Stimulated activated CD4-positive, alpha-beta T cell treated with anti-CD3 and anti-CD28 coated beads, TNF-alpha, amount 100 ng/mL, for 4 hours (primary cell): ENCODE measurements at places on chromosomes 7 and 10.

DNA sequence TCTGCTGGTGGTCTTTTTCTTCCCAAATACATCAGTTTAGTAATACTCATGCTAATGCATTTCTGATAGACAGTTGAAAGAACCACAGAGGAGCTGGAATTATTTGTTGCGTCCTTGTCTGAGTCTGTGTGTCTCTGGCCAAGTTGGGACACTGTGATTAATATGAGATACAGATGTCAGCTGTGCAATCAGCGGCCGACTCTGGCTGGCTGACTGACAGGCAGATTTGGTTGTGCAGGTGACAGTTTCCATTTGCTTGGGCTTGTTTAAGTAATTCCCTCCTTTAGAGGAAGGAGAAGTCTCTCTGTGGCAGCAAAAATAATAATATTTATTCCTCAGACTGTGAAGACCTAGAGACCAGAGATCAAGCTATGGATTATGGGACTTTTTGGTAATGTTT is 176.2 kb upstream of the CHRM2 start:
- no peak for DNase-seq

- DNase-seq, result no peak
Measured at GRCh38 chr10:4512671-4513240, 313.3 kb upstream of the AKR1E2 start.

DNA sequence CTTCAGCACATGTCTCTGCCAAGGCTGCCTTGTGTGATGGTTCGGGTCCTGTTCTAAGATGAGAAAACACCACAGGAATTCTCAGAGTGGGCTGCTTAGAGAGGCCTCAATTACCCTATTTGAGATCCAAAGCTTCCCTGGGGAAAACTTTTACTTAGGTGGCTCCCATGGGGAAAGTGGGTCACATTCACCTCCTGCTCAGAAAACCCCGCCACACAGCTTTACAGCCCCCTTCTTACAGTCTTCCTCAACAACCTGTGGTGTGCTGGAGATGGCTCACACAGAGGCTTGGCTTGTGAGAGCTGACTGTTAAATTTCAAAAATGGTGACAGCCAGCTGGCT is 36.6 kb upstream of the KCNIP2 start:
- no peak for DNase-seq

DNA sequence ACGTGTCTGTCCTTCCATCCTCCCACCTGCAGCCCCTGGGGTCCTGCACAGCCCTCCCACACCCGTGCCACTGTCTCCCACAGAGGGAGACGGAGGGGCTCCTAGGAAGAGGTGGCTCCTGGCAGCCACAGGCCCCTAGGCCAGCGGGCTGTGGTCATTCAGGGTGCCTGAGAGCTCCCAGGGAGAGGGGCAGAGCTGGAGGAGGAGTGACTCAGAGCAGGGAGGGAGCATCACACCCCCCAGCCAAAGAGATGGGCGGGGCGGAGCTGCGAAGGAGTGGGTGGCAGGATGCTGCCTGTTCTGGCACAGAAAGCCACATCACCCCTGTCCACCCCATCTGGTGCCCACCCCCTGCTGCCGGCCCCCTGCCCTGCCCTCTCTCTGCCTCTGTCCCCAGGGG is 50.5 kb downstream of the STK32C start:
- DNase-seq, result no peak

- no peak for DNase-seq
Measured at GRCh38 chr10:90398566-90398965, 459.3 kb downstream of the HTR7 start.

GRCh38 chr7:36659172-36659516 is 65.2 kb downstream of the AOAH start:
- no peak for DNase-seq

DNA sequence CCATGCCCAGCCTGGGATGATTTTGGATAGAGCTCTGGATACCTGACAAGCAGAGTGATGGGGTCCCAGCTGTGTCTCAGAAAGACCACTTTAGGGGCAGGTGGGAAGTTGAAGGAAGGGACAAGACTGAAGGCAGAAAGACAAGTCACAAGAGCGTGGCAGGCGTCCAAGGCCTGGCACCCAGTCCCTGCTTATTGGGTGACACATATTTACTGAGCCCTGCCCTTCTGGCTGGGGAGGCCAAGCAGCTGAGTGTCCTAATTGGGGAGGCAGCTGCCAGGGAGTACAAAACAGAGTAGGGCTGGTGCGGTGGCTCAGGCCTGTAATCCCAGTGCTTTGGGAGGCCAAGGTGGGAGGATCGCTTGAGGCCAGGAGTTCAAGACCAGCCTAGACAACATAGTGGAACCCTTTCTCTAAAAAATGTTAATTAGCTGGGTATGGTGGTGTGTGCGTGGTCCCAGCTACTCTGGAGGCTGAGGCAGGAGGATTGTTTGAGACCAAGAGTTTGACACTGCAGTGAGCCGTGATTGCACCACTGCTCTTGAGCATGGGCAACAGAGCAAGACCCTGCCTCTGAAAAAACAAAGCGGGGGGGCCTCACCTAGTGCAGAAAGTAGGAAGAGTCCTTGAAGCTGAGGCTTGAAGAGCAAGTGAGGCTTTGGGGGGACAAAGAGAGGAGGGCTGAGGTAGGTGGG is 53.0 kb upstream of the GTF2I start:
- no peak for DNase-seq

DNA sequence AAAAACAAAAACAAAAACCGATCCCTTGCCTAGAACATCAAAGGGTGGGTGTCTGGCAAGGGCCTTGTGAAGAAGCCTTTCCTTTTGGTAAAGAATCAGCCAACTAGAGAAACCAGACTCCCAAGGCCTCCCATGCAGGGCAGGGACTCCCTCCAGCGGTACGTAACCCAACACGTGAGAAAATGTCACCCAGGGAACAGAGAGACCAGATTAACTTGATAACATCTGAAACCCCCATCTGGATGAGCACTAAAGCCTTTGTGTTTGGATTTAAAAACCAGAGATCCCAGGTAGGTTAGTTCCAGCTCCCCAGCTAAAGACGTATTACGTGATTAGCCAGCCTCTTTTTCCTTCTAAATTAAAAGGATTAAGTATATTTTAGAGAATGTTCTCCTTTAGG is 3.0 kb upstream of the HABP2 start:
- DNase-seq, result no peak

GRCh38 chr7:92448205-92448747 is 994 bp downstream of the GATAD1 start:
- peak; percentile 28 for DNase-seq

DNA sequence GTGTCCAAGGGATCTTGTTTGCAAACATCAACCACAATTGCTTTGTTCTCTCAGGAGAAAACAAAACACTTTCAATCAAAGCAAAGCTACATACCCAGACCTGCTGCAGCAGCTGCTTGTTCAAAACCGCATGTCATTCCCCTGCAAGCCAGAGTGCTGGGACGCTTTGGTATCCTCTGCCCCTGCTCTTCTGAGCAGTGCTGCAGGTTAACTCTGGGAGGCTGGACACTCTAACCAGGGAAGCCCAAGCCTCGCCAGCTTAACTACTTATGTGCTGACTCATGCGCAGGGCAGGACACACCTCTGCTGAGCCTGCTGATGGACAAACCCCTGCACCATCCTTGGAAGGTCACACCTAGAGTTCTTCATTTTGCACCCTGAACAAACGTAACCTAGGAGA is 28.2 kb upstream of the ASAH2 start:
- DNase-seq, result no peak

- DNase-seq, result no peak
Measured at GRCh38 chr7:3259711-3260400, 41.2 kb upstream of the SDK1 start.

DNA sequence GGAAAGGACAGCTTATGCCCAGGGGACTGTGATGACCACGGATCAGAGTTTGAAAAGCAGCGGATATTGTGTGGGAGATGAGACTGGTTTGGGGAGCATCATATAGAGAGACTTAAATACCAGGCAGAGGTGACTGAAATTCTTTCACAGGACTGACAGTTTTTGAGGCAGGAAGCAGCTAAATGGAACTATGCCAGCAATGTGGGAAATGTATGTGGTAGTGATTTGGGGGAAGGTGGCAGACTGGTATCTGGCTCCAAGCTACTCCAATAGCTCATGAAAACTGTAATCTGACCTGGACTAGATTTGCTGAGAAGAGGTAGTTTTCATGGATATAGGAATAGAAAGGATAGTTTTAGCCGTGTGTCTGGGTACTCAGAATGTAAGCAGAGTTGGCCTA is 592.6 kb downstream of the REEP3 start:
- DNase-seq, result no peak

DNA sequence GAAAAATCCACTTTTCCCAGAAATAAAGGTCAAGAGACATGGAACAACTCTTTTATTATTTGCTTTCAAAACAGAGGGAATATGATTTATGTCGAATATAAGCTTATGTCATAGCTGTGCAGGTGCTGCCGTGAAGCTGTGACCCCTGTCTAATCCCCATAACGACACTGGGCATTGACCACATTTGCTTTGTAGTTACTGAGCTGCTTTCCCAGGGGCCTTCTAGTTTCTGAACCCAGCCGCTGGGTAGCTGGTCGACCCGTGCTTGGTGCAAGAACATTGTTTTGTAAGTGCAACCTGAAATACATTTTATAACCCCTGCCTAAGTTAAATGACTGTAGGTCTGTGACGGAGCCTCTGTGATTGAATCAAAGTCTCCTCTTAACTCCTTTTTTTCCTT is 144.9 kb upstream of the HDAC9 start:
- no peak for DNase-seq

DNA sequence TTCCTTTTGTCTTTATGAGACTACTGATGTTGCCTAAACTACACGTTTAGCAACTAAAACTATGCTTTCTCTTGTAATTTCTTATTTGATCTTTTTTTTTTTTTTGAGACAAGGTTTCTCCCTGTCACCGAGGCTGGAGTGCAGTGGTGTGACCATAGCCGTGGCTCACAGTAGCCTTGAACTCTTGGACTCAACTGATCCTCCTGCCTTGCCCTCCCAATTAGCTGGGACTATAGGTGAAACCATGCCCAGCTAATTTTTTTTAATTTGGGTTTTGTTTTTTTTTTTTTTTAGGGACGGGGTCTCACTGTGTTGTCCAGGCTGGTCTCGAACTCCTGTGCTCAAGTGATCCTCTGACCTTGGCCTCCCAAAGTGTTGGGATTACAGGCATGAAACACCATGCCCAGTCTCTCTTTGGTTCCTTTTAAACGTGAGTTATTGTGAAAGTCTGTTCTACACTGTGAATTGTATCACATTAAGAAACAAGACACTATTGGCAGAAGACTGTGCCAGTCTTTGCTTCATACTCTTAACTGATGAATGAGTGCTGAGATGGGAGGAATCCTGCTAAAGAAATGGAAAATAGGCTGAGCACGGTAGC is 6.4 kb downstream of the TMEM248 start:
- no peak for DNase-seq

GRCh38 chr7:2108071-2108455 is 124.7 kb downstream of the MAD1L1 start:
- no peak for DNase-seq

GRCh38 chr7:112854169-112854568 is 64.0 kb upstream of the TMEM168 start:
- DNase-seq, result no peak

GRCh38 chr10:8438603-8439002 is 384.1 kb downstream of the GATA3 start:
- no peak for DNase-seq

DNA sequence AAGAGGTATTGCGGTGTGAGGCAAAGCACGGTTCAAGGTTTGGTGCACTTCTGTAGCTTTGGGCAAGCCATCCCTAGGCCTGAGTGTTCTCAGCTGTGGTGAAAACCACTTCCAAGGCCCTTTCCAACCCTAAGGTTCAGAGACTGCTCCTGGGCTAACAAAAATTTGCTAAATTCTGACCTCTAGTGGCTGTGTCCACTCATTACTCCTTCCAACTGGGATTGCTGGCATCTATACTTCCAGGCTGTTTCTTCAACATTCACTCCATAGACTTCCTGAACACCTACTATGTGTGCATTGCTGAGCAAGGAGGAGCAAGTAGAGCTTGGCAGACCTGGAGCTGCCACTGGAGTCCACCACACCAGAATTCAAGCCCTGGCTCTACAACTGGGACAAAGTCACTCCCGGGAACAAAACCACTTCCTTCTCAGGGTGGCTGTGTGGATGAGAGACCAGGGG is 29.3 kb upstream of the SH3PXD2A start:
- DNase-seq, result no peak

DNA sequence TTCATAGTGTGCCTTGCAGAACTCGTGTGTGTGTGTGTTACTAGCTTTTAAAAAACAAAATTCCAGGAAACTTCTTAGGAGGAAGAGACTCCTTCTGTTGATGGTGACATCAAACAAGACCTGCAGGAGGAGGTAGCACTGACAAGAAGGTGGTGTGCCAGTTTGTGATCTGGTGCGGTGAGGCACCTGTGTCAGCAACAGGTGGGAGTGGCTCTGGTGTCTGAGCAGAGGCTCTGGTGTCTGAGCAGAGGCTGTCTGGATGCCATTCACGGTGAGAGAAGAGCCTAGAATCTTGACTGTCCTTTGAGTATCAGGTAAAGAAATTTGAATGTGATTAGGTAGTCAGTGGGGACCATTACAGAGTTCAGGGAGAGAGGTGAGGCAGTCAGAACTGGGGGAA is 122.8 kb downstream of the INPP5A start:
- no peak for DNase-seq

- DNase-seq, result no peak
Measured at GRCh38 chr7:50978633-50979215, 196.0 kb upstream of the GRB10 start.

- DNase-seq, result no peak
Measured at GRCh38 chr10:67903581-67903980, 19.1 kb downstream of the SIRT1 start.

DNA sequence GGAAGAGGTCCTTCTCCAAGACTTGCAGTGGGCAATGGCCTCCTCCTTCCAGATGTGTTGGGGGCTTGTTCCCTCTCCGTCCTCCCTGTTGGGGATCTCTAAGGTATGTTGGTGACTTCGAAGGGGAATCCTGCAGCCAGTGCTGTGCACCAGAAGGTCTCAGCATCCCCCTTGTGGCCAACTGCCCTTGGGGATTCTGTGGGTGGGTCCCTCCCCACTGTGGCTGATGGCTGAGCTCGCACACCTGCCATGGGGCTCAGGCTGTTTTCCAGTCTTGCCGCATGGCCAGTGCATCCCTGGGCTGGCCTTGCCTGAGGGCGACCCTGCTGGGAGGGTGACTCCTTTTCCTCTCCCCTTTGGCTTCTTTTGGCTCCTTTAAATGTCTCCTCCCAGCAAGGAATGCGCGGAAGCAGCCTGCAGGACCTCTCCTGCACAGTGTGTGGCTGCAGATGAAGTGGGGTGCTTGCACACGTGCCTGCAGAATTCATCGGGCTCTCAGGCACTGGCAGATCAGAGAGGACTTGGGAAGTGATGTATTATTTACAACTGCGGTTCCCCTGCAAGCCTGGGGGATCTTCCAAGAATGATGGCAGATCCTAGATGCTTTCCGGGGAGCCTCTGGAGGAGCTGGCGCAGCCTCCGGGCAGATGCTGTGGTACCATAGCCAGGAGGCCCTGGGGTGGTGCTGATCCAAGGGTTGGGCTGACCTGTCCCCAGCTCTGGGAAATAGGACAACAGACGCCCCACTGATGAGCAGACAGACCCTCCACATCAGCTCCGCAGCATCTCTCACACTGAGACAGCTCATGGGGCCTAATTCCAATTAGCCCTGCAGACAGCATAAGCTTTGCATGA is 410.0 kb downstream of the TCERG1L start:
- DNase-seq, result no peak

- DNase-seq, result no peak
Measured at GRCh38 chr7:90957883-90958282, 306.4 kb upstream of the FZD1 start.

GRCh38 chr7:119382726-119383125 is 890.2 kb upstream of the KCND2 start:
- DNase-seq, result no peak

GRCh38 chr7:34236057-34236456 is 330.7 kb downstream of the BMPER start:
- no peak for DNase-seq

- no peak for DNase-seq
Measured at GRCh38 chr7:8499128-8499527, 65.7 kb downstream of the NXPH1 start.
